Suppressor macrophage treated with lipopolysaccharide for 1 hour (primary cell): ENCODE measurements at places on chromosomes 4 and X.
A peak's percentile ranks its signal among the peaks of the same experiment; 100 is the strongest.

- no peak for DNase-seq
Observed at GRCh38 chrX:139815771-139816170, 107.8 kb upstream of the MCF2 start.

GRCh38 chr4:165715989-165716388 is 157.0 kb upstream of the TLL1 start:
- no peak for DNase-seq

GRCh38 chrX:53813670-53814440 is 127.3 kb upstream of the HUWE1 start:
- DNase-seq = no peak

DNA sequence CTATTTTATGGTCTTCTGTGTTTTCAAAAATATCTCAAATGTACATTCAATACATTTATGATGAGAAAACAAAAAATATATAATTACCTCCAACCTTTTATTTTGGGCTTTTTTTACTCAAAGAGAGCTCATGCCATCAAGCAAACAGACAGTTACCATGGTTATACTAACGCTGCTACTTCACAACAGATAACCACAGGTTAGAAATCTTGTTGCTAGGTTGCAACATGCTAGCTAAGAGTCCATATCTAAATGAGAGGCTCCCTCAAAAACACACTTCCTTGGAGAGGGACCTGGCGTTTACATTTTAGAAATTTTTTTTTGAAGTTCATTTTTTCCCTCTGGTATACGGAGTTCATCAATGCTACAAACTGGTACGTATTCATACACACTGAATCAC is 44.3 kb downstream of the TBC1D9 start:
- DNase-seq = no peak

GRCh38 chrX:134677332-134677731 is 19.1 kb upstream of the PLAC1 start:
- no peak for DNase-seq

GRCh38 chr4:107734120-107734519 is 14.1 kb upstream of the PAPSS1 start:
- peak; percentile 53 for DNase-seq

DNA sequence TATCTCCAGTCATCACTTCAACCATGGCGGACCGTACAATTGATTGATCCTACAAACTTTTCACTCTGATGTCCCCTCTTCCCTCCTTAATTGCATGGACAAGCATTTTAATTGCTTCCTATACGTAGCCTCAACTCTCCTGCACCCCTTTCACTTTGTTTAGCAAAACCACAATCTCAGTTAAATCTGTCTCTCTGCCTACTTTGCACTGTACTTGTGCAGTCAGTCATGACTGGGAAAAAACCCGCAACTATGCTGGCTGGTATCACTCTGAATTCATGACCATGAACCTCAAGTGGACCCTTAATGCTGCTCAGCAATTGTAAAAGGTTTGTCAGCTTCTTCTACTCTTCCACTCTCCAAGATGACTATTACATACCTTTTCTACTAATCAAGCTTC is 51.7 kb upstream of the AFF2 start:
- DNase-seq = no peak

DNA sequence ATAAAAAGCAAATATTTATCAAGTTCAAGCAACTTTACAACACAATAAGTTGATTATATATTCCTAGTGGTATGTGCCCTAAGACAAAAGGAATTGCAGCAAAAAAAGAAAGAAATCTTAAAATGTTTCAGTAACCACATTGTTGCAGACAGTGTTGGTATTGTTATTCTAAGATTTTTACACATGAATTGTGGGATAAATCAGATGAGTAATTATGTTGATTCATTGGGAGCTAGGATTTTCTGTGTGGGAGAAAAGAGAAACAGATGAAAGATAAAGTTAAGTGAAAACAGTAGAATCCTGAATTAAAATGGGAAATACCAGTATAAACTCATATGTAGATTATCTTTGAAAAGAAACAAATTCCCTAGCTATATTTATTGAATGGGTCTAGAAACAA is 362.4 kb downstream of the PPP3CA start:
- DNase-seq = peak; percentile 5

- DNase-seq = peak; percentile 40
Observed at GRCh38 chrX:68183612-68184214, 249.6 kb downstream of the OPHN1 start.

GRCh38 chr4:17491196-17491595 is 20.7 kb downstream of the QDPR start:
- no peak for DNase-seq

DNA sequence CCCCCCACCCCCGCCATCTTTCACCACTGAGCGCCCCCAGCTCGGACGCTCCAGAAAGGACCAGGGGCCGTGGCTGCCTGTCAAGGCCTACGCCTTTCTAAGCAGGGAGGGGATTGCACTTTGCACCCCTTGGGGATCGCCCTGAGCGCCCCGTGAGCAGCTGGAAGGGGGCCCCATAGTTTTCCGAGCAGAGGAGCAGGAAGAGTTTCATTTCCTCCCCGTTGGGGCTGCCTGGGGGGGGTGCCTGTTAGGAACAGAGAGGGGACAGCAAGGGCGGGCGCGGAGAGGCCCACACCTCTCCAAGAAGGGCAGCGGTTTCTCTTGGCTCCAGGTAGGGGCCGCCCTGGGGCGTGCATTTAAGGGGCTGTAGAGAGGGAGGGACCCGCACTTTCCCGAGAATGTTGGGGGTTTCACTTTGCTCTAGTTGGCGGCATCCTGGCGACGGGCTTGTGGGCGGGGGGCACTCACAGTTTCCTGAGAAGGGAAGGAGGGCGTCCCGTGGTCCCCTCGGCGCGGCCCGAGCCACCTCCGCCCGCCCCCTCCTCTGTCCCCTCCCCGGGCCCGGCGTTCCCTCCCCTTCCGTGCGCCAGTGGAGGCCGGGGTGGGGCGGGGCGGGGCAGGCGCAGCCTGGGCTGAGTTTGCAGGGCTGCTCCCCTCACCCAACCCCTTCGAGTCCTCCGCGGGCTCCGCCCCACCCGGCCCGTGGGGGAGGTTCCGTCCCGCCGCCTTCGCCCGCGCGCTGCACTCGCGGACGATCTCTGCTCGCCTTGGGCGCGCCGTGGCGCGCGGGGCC is 82.3 kb upstream of the CD99 start:
- peak; percentile 90 for DNase-seq

DNA sequence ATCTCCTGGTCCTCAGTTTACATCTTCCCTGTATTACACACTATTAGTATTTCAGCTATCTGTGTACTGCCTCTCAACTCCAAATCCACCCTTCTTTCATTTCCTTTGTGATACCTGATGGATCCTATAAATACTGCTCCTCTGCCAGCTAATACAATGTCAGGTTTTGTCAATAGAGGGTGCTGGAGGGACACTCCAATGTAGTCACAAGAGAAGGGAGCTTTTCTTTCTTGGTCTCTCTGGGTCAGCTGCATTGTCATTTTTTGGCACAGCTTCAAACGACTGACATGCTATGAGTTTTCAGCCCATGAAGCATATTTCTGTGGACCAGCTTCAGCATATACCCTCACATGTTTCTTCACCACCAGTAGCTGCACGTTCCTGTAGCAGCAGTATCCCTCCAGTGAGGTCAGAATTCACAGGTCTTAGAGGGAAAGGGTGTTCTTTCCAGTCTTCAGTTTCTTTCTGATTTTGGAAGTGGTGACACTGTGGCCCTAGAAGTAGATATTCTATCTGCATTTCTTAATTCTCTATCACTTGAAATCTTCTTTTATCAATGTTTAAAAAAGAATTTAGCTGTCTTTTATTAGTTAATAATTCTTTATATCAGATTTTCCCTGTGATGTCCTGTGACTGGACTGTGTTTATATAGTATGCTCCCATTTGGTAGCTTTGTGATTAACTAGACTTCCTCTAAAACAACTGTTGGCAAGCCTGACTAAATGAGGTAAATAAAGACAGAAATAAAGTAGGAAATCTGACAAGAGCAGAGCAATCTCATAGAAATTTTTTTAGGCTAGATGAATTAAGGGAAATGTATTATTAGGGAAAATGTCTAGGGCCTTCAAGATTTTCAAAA is 60.6 kb downstream of the GABRA2 start:
- DNase-seq = no peak

GRCh38 chrX:14412686-14413085 is 116.7 kb upstream of the GLRA2 start:
- no peak for DNase-seq

DNA sequence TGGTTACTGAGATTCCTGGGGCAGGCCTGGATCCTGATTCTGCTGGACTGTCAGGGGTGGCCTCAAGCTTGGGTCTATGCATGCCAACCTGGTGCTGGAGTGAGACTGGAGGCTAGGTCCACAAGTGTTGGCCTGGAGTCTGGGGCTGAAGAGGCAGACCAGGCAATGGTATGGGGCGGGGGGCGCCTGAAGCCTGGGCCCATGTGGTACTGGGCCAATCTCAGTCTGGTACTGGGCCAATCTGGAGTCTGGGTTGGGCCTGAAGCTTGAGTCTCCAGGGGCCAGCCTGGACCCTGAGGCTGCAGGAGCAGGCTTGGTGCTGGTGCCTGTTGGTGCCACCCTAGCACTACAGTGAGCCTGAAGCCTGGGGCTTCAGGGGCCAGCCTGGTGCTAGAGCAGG is 108.9 kb upstream of the ZCCHC13 start:
- DNase-seq = no peak

DNA sequence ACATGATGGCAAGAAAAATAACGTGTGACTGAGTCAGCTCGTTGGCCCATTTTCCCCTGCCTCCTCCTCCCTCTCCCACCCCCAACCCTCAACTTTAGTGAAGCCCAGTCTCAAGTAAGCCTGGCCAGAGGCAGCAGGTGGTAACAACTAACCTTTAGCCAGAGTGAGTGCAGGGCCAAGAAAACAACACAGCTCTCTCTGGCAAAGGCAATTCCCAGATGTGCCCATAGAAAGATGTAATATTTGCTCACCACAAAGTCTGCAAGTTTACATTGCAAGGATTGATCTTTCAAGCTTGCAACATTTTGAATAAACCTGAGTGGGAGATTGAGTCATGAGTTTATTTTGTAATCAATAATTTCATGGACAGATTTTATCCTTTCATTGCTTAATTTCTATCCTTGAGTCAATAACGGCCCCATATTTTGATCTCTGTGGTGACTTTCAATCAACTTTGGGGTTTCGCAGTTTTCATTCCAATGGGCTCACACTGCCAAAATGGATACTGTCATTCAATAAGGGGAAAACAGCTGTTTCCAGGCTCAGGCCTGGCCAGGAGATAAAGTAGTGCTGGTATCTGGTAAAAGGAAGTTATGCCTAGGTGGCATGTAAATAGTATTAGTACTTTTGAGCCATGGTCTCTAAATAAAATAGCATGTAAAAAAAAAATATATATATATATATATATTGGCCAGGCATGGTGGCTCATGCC is 130.7 kb upstream of the TMEM164 start:
- DNase-seq = peak; percentile 36

- DNase-seq = no peak
Observed at GRCh38 chrX:148691456-148691855, 191.0 kb downstream of the AFF2 start.

GRCh38 chr4:88807499-88807898 is 109.9 kb upstream of the NAP1L5 start:
- DNase-seq = no peak

- DNase-seq = no peak
Observed at GRCh38 chr4:125520258-125520990, 205.7 kb downstream of the FAT4 start.

GRCh38 chrX:147226801-147227200 is 412.3 kb upstream of the CXorf51A start:
- DNase-seq = no peak
